ENCODE measurements at places on chromosomes 3 and 15. TPM values are rescaled to one million over a fixed set of nuclear protein-coding genes. Genes with fewer than 3 reads are reported as not detected.

The AADAC gene
- total RNA-seq: 11.5 TPM

The ECE2 gene
- not detected for total RNA-seq

The SEMA5B gene
- total RNA-seq: 0.31 TPM

The STIMATE gene
- total RNA-seq: 6.8 TPM

The SH3GL3 gene
- 0.25 TPM for total RNA-seq

The IL17RD gene
- 0.97 TPM for total RNA-seq
